CD4-positive, alpha-beta T cell treated with Interleukin-15 for 4 hours (primary cell): ENCODE measurements at places on chromosomes 4 and X.

- DNase-seq = no peak
Observed at GRCh38 chr4:158376106-158376840, 145.4 kb upstream of the RXFP1 start.

DNA sequence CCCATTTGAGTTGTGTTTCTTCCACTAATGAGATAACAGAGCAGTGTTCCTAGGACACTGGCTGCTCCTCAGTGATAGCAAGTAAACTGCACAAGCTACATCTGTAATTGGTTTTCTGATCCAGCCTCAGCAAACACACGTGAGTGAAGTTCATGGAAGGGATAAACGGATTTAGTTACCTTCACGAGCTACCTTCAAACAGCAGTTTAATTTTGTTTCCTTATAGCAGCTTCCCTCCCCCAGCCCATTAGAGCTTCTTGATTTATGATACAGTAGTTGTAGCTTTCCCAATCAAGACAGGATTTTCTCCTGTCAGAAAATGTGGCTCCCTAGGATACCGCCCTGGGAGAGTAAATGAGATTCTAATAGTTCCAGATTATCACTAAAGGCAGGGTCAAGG is 634.2 kb upstream of the FAT1 start:
- no peak for DNase-seq

GRCh38 chr4:3176367-3177229 is 72.4 kb upstream of the MSANTD1 start:
- DNase-seq = no peak

DNA sequence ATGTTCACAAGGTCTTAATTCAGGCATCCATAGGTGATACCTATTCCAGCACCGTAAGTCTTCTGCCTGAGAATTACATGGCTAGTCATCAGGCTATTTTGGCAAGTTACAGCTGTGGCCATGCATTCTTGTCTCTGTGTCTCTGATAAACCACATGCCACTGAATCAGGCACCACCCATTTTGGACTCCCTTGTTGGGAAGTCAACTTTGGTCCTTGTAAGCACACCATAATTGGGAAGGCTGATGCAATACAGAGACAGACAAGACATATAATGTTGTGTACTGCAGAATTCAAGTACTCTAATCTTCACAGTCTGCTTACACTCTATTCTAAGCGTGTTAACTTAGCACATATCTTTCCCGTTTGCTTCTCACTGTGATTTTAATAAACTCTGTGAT is 483.7 kb upstream of the FTHL17 start:
- DNase-seq = no peak

- no peak for DNase-seq
Observed at GRCh38 chr4:11429699-11430045, 978 bp upstream of the HS3ST1 start.

GRCh38 chr4:17875402-17876070 is 64.8 kb downstream of the NCAPG start:
- DNase-seq = no peak

- DNase-seq = no peak
Observed at GRCh38 chr4:152156442-152156841, 379.4 kb downstream of the FBXW7 start.

GRCh38 chr4:24858026-24858425 is 54.8 kb downstream of the CCDC149 start:
- DNase-seq = no peak

DNA sequence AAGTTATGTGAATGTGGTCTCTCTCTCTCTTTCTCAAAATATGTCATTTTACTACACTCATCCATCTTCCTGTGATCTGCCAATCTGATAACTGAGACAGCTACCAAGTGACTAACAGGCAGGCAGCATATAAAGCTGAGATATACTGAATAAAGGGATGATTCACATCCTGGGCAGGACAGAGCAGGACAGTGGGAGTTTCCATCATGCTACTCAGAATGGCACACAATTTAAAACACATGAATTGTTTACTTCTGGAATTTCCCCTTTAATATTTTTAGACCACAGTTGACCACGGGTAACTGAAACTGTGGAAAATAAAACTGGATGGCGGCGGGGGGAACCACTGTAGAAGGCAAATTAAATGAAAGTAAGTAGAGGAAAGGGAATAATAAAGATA is 58.6 kb upstream of the DCTD start:
- no peak for DNase-seq

DNA sequence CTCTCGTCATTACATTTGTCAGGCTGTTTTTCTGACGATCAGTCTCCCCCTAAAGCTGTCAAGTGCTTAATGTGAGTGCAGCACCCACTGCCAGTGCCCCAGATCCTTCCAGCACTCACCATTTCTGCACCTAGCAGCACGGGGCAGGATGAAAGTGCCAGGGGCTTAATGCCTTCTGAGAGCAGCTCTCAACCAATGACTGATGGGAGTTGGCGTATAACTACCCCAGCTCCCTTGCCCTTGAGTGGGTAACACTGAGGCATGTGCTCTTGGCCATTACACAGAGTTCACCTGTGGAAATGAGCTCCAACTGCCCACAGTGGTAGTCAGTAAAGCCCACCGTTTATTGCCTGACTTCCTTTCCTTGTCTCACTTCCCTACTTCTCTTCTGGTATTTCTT is 226.2 kb upstream of the BCOR start:
- DNase-seq = no peak

DNA sequence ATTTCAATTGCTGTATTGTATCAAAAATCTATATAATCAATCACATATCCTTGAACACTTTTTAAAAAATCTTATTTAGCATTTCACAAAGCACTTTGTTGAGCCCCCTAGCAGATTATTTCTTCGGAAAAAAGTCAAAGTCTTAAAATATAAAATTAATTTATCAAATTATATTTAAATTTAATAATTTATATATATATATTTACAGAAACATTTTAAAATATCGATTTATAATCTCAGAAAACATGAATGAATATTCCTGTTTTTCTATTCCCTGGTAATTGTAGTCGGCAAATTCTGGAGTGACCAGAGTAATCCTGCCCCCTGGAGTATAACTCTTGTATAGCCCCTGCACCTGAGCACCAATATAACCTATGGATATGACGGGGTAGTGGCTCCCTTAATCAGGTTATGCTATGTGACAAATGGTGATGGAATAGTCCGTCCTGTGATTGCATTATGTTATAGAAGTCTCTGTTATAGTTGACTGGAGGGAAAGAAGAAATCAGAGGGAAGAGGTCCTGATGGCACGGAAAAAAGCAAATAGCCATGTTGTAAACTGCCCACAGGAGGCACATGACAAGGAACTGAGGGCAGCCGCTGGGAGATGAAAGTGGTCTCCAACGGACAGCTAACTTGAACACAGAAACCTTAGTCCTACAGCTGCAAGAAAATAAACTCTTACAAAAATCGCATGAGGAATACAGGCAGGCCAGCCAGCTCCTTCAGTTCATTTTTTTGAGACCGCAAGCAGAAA is 1092.3 kb downstream of the ARAP2 start:
- DNase-seq = no peak

DNA sequence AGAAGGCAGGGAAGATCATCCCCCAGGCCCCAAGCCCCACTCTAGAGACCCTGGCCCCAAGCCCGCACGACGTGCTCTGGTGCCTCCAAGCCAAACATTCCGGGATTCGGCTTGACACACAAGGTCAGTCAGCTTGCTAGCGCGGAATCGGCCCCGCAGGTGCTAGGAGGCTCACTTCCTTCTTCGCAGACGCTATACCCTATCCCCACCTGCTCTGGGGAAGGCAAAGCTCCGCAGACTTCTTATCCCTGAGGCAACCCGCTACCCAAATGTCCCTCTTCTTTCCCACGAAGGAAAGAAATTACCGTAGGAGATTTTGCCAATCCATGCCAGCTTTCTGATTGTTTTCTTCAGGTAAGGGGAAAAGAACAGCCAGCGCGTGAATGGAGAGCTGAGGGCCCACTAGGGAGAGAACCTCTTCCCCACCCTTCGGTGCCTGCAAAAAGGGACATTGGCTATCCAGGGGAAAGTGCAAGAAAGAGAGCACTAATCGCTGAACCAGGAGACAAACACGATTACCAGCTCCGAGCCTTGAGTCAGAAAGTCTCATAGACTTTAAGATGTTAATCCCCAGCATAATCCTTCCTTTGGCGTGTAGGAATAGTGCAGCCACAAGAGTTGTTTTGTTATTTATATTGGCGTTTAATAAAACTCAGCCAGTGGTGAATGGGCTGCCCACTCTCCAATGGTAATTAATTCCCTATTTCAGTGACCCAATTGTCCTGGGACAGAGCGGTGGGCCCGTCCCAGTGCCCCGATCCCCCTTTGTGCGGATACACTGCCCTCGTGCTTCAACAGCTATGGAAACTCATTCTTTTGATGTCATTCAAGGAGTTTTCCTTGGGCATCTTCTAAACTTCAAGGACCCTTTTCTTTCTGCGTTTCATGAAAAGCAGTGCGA is 5.4 kb upstream of the NEUROG2 start:
- no peak for DNase-seq

- no peak for DNase-seq
Observed at GRCh38 chr4:153541456-153542096, 75.4 kb downstream of the TMEM131L start.

GRCh38 chr4:154822775-154823174 is 41.7 kb downstream of the RBM46 start:
- no peak for DNase-seq

DNA sequence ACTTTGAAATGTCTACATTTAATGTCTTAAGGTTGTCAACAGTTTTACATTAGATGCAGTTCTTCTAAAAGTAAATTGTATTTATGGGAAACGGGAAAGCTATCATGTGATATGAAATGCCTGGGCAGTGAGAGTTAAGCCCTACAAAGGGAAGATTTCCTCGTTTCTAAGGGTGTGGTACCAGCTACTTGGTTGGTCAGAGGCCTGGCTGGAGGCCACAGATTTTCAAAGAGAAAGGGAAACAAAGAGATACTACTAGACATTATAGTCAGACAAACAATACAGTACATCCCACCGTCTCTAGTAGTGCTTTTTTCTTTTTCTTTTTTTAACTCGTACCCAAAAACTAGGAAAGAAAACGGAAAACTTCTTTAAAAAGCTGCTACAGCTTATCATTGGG is 467.8 kb downstream of the PCDH7 start:
- no peak for DNase-seq

GRCh38 chr4:38694330-38694729 is 30.3 kb downstream of the KLF3 start:
- no peak for DNase-seq

DNA sequence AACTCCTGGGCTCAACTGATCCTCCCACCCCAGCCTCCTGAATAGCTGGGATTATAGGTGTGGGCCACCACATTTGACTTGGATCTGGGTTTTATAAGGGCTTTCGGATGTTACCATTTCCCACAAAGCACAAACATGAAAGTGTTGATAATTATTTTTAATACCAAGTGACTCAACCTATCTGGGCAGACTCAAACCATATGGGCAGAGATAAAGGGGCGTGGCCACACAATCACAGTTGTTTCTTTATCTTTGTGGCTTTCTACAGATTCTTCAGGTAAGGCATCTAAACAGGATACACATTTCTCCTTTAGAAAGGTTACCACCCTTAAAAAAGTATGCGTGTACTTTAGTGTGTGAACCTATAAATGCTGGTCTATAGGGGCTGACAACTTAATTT is 122.5 kb downstream of the ZNF827 start:
- DNase-seq = no peak

- DNase-seq = no peak
Observed at GRCh38 chr4:104986306-104986705, 160.4 kb upstream of the TET2 start.

DNA sequence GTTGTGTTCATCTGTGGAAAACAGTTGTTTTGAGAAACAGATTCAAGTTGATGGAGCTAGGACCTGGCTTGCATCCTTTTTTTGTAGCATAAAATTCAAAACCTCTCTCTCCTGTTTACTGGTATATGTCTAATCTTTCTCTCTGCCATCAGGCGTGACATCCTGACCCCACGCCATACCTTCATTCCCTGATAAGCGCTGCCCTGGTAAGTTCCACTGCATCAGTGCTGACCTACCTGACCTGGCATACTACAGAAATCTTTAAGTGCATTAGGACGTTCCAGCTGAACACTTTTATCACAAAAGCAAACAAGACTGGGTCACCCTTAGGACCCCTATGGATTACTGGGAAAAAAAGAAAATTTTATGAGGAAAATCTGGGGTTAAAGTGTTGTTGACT is 230.7 kb downstream of the SHROOM3 start:
- DNase-seq = no peak

GRCh38 chr4:52103319-52103718 is 52.2 kb downstream of the SPATA18 start:
- no peak for DNase-seq

DNA sequence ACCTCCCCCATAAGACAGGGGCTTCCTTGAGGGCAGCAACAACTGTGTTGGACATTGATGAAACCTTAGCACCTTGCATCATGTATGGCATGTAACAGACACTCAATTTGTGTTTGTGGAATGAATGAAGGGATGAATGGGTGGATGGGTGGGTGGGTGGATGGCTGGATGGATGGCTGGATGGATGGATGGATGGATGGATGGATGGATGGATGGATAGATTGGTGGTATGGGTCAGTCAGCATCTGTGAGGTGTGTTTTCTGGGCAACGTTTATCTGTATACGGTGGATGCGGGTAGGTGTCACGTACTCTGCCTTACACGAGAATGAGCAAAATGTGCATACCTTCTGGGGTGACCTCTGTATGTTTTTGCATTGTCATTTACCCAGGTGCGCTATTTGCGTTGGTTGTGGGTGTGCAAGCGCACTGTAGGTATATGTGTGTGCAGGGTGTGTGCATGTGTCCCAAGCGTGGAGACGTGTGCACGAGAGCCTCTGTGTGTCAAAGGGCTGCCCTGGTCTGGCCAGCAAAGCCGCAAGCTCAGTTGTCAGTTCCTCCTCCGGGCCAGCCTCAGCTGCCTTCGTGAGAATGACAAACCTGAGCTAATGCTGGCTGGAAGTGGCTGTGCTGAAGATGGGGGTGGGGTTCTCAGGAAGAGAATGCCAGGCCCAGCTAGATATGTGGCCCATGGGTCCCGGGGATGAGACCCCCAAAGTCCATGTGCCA is 26.5 kb downstream of the ELF4 start:
- no peak for DNase-seq

GRCh38 chr4:26568446-26568994 is 15.4 kb upstream of the TBC1D19 start:
- DNase-seq = no peak

- no peak for DNase-seq
Observed at GRCh38 chr4:163380703-163381102, 37.0 kb downstream of the NPY5R start.

- DNase-seq = no peak
Observed at GRCh38 chr4:90958256-90958895, 831.2 kb downstream of the CCSER1 start.

- DNase-seq = no peak
Observed at GRCh38 chr4:14787894-14788293, 214.4 kb upstream of the CPEB2 start.

- no peak for DNase-seq
Observed at GRCh38 chr4:15459706-15460105, 10.0 kb upstream of the CC2D2A start.
